AG10803 (cell line): ENCODE measurements at places on chromosomes 5 and 9.

GRCh38 chr9:2050236-2050635 is 35.1 kb downstream of the SMARCA2 start:
- DNase-seq, result peak; percentile 35

DNA sequence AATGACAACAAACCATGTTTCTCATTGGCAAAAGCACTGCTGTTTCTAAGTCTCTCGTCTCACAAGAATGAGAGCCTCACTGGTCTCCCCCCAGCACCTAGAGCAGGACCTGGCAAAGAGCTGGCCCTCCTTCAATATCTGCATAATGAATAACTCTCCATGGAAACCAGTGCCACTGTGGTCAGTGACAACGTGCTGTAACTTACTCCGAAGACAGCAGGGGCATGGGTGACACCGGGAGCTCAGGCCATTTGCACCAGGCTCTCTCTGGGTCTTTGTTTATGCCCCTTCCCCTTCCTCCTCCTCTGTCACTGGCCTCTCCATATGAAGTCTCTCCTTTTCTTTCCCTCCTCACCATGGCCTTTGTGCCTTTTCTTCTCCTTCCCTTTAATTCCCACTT is 33.3 kb downstream of the TAS2R1 start:
- peak; percentile 13 for DNase-seq

- DNase-seq, result no peak
Measured at GRCh38 chr5:16061163-16061562, 118.4 kb downstream of the MARCHF11 start.

DNA sequence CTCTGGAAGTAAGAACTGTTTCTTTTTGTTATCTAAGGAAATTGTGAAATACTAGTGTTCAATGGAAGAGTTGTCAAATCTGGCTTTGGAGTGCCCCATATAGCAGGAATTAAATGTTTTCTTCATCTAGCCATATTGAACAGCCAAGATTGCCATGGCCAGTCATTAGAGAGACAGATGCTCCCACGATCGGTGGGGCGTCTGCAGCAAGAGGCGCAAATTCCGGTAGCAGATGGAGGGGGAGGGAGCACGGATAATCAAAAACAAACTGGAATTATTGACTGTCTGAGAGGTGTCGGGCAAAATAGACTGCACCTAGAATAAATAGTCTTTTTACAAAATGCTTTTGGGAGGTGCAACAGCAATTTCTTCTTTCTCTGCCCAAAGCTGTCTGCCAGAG is 139.1 kb upstream of the FSTL4 start:
- DNase-seq, result no peak

GRCh38 chr5:175460126-175460525 is 16.1 kb upstream of the DRD1 start:
- no peak for DNase-seq

GRCh38 chr5:83509540-83509939 is 38.0 kb downstream of the VCAN start:
- peak; percentile 35 for DNase-seq

DNA sequence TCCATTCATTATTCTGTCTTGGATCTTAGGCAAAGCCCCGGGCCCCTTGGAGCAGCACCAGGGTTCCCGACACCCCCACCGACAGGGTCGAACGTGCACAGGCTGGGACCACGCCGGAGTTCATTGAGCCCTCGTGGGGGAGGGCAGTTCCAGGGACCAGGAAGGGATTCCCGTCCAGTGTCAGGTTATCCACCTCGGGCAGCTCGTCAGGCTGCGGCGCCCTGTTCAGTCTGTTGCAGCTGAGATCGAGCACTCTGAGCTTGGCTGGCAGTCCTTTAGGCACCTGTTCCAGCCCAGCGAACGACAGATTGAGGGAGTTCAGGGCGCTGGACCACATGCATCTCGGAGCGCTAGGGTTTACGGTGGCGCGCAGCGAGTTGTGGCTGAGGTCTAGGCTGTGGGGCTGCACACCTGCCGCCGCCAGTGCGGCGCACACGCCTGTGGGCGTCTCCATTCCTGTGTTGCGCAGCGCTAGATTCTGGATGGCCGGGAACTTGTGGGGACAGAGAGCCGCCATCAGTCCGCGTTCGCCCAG is 1.1 kb downstream of the CD14 start:
- DNase-seq, result no peak

GRCh38 chr9:121718501-121718900 is 67.1 kb downstream of the DAB2IP start:
- no peak for DNase-seq

- DNase-seq, result no peak
Measured at GRCh38 chr5:132473668-132474067, 16.9 kb downstream of the IRF1 start.

DNA sequence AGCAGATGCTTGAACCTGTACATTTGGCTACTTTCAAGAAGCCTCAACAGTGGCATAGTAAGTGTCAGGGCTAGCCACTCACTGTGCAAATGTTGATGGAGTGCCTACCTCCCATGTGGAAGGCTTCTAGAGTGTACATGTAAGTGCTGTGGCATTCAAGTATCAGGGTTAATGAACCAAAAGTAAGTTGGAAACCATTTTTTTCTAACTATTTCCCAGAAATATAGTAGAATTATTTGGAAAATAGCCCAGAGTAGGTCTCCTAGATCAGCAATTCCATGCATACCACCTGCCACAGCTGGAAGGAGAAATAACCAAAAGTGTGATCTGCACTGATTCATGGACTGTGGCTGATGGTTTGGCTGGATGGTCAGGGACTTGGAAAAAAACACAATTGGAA is 53.3 kb downstream of the FOXD1 start:
- peak; percentile 88 for DNase-seq

DNA sequence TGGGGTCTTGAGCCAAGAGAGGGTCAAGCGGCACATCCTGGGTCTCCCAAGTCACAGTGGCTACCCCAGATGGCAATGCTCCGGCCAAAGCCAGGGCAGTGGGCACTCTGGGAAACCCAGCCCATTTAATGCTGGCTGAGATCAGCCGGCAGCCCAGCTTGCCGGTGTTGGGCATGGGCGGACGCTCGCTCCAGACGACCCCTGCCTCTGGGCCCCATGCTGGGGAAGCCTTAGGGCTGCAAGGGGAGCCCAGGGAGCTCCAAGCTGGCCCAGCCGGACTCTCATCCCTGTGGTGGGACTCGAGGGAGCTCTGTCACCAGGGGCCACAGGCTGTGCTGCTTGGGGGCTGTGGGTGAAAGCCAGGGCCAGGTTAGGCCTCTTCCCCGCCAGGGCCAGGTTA is 5.9 kb upstream of the CARD9 start:
- DNase-seq, result no peak

- DNase-seq, result no peak
Measured at GRCh38 chr9:72257814-72258213, 107.2 kb downstream of the ZFAND5 start.

DNA sequence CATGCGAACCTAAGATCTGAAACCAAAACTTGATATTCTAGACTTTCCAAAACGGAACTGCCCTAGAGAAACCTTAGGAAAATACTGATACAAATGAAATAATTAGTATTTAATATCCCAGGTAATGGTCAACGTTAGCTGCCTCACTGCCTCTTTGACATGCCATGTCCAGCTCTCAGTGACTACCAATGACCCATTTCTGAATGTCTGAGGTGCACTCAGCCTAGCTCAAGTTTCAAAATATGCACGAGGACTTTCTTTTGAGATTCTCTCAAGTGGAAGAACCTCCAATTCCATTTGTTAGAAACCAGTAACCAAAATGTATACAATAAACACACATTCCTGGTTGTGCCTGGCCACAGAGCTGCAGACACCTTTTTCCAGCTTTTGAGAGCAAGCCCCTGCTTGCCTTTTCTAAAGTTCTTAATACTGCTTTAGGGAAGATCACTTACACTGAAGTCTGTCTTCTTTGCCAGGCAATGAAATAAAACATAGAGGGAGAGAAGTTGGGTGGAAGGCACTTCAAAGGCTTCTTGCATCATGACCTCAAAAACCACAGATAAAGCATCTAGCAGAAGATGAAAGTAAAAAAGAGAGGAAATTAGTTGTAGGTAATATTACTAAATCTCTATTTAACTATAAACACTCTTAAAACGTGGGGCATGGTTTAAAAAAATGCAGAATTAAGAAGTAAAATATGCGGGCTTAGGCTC is 87.9 kb downstream of the MRPS27 start:
- no peak for DNase-seq

DNA sequence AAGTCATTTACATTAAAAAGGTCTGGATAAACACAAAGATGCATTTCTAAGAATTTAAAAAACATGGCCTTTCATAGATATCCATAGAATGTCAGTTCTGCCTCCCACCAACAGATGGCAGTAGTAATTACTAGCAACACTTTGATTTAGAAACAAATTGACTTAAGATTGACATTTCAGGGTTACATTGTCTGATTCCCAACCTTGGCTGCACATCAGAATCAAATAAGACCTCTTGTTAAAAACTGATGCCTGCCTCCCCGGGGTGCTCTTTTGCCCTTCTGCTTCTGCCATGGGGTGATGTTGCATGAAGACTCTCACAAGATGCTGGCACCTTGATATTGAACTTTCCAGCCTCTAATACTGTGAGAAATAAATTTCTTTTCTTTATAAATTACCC is 146.2 kb upstream of the GPR151 start:
- peak; percentile 7 for DNase-seq
